Fibroblast of lung (primary cell): ENCODE measurements at places on chromosomes 6 and 20. TPM values are rescaled to one million over a fixed set of nuclear protein-coding genes. Genes with fewer than 3 reads are reported as not detected.

DNA sequence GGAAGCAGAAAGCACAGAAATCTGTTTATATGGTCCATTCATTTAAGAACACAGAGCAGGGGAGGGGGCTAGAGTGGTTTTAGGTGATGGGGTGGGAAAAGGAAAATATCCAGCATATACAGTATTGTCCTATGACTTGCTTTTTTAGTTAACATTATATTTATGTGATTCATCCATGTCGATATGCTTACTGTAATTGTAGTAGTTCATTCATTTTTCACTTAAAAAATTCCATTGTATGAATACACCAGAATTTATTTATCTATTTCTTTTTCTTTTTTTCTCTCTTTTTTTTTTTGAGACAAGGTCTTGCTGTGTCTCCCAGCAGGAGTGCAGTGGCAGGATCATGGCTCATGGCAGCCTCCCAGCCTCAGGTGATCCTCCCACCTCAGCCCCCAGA lies 9.6 kb upstream of the PRIM2 start:
- DNase-seq: no peak

GRCh38 chr6:4289770-4290320 lies 154.5 kb upstream of the ECI2 start:
- DNase-seq: no peak

DNA sequence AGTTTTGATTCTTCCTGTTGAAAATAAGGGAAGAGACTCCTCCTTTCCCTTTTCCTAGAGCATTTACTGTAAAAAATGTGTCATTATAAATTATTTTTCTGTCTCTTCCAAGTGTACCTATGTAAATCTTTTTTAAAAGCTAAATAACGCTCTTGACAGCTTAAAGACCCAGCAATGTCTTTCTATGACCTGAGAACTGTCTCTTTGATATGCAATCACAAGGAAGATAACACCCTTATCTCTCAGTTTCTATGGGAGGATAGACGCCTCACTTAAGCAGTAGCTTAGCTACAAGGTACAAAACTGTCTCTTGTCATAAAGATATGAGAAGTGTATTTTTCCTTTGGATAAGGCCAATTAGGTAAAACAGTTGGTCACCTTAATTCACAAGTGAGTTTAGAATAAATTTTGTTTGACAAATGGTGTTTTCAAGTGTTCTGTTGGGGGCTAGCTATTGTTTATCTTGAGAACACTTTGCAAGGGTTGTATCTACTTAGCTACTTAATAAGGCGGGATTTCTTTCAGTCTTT lies 980.6 kb upstream of the EYS start:
- DNase-seq: no peak

DNA sequence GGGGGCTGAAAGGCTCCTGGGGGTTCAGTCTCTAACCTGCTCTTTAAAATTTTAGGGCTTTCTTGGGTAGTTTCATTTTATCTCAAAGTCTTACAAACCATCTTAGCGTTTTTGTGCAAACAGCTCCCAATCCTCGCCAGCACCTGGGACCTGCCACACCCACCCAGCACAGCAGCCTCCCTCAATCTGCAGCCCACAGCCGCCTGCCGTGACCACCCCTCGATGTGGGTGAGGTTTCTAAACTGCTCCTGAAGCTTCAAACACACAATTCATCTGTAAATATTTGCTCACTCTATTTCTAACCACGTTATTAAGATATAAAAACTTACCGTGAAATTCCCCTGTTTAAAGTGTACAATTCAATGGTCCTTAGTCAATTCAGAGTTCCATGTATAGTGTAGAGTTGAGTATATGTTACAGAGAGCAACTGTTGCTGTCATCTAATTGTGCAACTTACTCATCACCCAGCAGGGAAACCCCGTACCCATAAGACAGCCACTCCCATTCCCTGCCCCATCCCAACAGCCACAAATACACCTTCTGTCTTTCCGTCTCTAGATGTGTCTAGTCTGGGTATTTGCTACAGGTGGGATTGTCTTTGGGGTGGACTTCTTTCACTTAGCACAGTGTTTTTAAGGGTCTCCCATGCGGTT lies 381.0 kb downstream of the TAF4 start:
- DNase-seq: no peak

The LMBRD1 gene
- polyA plus RNA-seq: 27.2 and 46.5 TPM in 2 replicates

The VSTM2L gene
- 0.45 and 0.66 TPM in 2 replicates for polyA plus RNA-seq

The LY6G6C gene
- not detected in 2 replicates for polyA plus RNA-seq

The CLPSL1 gene
- polyA plus RNA-seq: not detected in 2 replicates

The SLC22A2 gene
- polyA plus RNA-seq: not detected in 2 replicates

The MUC21 gene
- polyA plus RNA-seq: not detected in 2 replicates

DNA sequence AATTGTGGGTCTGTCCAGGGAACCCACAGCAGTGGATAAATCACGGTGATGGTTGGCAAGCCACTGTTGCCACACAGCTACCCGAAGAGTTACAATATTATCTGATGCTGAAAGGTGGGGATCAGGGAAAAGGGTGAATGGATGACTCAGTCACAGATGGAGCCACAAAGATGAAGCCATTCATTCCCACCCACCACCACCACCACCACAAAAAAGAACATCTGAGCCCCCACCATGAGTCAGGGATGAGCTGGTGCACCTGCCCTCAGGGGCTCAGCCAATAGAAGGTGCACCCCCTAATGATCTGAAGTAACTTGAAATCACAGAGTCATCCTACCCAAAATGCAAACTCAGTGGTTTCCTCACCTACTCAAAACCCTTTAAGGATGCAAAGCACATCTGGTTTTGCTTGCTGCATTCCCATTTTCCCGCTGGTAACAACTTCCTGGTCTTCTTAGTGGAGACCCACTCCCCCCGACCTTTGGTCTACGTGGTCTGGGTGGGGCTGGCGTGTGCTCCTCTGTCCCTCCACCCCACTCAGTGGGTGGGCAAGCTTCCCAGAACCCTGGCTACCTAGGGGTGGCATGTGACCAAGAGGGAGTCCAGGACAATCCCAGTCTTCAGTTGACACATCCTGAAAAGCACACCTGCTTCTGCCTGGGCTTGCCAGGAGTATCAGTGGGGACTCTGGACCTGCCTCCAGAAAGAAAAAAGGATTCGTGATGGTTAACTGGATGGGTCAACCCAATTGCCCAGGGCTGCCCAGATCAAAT lies 125.5 kb downstream of the ANKRD60 start:
- DNase-seq: peak; percentile 86

The KCNQ5 gene
- 0.74 and 3.1 TPM in 2 replicates for polyA plus RNA-seq

GRCh38 chr6:37565267-37566110 lies 65.8 kb upstream of the CCDC167 start:
- no peak for DNase-seq

- peak; percentile 84 for DNase-seq
These were observed 53.8 kb downstream of the DCBLD1 start for GRCh38 chr6:117536317-117536716.

The ADTRP gene
- polyA plus RNA-seq: 0.23 and 1.1 TPM in 2 replicates

- no peak for DNase-seq
These were observed 10.4 kb downstream of the TMEM14C start for GRCh38 chr6:10733151-10733715.

GRCh38 chr20:34526466-34526865 lies 10.2 kb downstream of the DYNLRB1 start:
- peak; percentile 17 for DNase-seq

GRCh38 chr6:30881392-30882203 lies 2.7 kb upstream of the DDR1 start:
- peak; percentile 60 for DNase-seq

The OGFRL1 gene
- polyA plus RNA-seq: 15.3 and 27.7 TPM in 2 replicates

GRCh38 chr6:149086363-149086762 lies 231.1 kb upstream of the TAB2 start:
- no peak for DNase-seq

The HINT3 gene
- polyA plus RNA-seq: 1.7 and 2.1 TPM in 2 replicates

DNA sequence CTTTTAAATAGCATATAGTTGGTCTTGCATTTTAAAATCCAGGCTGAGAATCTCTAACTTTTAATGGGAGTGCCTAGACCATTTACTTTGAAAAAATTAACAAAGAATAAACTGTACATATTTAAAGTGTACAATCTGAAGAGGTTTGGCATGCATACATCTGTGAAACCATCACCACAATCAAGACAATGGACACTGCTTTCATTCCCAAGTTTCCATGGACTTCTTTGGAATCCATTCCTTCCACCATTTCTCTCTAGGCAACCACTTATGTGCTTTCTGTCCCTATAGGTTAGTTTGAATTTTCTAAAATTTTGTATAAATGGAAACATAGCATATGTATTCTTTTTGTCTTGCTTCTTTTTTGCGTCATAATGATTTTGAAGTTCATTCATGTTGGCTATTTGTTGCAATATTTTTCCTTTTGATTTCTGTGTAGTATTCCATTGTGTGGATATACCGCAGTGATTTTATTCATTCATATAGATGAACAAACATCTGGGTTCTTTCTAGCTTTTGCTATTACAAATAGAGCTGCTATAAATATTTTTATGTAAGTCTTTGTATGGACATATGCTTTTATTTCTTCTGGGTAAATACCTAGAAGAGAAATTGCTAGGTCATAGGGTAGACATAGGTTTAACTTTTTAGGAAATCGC lies 50.9 kb downstream of the NEDD9 start:
- no peak for DNase-seq

DNA sequence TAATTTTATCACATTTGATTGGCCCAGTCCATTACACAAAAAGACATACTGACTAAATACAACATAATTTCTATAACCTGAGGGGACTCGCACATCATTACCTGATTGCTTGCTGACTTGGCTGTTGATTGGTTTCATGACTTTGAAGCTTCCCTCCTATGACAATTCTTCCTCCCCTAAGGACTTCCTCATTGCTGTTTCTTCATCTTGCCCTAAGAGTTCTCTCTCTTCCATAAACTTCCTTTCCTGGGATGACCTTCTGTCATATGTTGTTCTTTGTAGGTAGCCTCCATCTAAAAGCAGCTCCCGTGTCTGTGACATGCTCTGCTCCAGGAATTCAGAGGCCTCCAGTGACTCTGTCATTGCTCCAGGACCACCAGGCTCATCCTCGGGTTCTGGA lies 22.6 kb downstream of the RSPH3 start:
- no peak for DNase-seq

GRCh38 chr6:144578385-144579350 lies 293.5 kb downstream of the UTRN start:
- peak; percentile 25 for DNase-seq

DNA sequence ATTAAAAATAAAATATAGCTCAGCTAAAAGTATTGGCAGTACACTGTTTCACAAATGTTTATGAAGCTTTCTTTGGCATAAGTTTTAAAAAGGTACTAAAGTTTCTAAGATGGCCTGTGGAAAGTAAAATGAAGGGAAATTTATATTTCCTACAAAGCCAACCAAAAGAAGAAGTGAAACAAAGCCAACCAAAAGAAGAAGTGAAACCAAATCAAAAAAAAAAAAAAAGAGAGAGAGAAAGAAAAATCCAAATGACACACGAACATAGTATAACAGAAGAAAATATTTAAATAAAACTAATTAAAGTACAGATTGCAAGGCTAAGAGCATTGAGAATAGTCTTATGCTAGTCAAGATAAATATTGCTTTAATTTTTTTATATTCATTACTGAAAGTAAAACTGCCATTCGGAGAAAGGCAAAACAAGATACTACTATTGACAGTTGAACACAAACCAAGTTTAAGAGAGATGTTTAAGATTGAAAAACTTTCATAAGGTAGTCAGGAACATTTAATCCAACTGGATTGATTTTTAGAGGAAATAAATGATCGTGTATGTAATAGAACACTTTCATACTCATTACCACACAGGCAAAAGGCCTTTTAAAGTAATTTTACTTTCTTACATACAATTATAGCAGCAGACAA lies 12.8 kb upstream of the KHDRBS2 start:
- DNase-seq: no peak

- no peak for DNase-seq
These were observed 12.4 kb upstream of the HMGN3 start for GRCh38 chr6:79246891-79247290.

DNA sequence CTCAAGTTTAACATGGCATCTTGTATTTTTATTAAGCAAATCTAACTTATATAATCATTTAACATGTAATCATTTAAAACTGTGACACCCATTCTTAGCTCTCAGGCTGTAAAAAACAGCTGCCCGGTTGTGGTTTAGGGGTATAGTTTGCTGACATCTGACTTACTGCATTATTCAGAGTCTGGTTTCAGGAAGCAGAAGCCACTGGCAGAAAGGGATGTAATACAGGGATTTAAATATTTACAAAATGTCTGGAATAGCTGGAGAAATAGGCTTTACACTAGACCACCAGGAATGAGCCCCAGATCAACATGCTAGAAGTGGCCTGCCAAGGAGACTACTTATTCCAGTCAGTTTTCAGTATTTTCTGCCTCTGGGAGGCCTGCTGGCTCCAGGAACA lies 421.1 kb downstream of the CD109 start:
- peak; percentile 6 for DNase-seq
